NCI-H2081 treated with DMSO at 0.1 percent for 48 hours (cell line): ENCODE measurements at places on chromosomes 16 and 17.

DNA sequence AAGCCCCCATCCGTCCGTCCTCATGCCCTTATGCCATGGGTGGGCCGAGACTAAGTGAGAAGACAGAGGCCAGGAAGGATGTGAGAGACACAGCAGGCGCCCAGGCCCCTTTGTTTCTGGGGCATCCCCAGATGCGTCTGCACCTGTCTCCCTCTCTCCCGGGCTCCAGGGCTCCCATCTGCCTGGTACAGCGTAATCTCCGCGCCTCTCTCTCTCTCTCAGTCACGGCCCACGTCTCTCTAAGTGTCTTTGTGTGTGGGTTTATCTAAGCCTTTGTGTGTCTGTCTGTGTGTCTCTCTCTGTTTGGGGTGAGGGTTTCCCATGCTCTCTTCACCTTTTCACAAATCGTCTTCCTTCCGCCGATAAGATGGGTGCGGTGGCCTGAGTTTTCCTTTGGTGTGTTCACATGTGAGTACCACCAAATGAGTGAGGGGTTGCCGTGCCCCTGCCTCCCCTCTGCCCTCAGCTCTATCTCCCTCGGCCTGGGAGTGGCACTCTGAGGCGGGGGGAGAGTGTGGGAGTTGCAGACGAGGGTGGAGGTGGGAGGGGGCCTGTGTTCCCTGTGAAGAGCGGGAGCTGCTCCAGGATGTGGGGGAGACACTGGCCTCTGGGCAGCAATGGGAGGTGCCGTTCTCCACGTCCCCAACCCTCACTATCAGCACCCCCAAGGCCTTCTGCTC is 25.8 kb upstream of the ABCC3 start:
- DNase-seq, result no peak

- DNase-seq, result no peak
Observed at GRCh38 chr16:52852978-52853377, 199.7 kb downstream of the CHD9NB start.

DNA sequence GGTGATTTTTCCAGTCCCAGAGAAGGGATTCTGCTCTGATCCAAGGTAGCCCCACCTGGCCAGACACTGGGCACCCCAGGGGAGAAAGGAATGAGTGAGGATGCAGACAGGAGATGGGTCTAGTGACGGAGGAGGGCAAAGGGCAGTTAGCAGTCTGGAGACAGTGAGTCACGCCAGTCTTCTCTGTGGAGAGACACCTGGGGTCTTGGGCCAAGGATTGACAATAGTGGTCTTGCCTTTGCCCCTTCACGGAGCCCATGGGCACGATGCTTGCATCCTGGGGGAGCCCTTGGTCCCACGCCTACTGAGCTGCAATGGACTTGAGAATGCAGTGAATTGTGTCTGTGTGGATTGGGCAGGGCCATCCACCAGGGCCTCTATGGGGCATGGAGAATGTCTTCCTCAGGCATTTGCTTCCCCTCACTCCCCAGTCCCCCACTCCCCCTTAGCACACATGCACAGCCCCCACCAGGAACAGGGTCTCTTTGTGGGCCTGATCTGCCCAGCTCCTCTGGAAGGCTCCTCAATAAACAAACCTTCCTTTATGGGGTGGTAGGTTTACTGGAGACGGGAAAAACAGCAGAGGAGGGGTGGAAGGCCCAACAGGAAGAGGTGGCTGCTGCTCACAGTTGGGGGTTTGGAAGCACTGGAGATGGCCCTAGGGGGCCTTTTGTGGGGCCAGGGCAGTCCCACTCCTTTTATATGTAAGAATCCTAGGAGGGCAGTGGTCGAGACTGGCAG is 1.4 kb downstream of the CHAD start:
- no peak for DNase-seq

- DNase-seq, result no peak
Observed at GRCh38 chr16:3696425-3697218, 20.7 kb downstream of the TRAP1 start.

GRCh38 chr17:51472670-51473205 is 212.4 kb downstream of the UTP18 start:
- DNase-seq, result no peak
